Activated T-cell treated with anti-CD3 and anti-CD28 coated beads for 1 hour (primary cell): ENCODE measurements at places on chromosomes 4 and X.

GRCh38 chr4:38612646-38613414 lies 51.2 kb upstream of the KLF3 start:
- DNase-seq = no peak

DNA sequence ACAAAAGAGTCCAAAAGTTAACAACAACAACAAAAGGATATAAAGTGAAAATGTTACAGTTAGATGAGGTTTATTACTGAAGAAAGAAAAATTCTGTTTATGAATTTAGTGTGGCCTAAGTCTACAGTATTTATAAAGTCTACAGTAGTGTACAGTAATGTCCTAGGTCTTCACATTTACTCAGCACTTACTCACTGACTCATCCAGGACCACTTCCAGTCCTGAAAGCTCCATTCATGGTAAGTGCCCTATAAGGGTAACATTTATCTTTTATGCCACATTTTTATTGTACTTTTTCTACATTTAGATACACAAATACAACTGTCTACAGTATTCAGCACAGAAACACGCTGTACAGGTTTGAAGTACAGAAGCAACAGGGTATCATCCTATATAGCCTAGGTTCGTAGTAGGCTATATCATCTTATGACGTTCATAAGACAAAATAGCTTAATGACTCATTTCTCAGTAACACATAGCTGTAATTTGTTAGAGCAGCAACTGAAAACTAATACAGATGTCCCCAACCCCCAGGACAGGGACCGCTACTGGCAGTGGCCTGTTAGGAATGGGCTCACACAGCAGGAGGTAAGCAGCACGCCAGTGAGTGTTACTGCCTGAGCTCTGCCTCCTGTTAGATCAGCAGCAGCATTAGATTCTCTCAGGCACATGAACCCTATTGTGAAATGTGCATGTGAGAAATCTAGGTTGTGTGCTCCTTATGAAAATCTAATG lies 61.3 kb downstream of the CENPC start:
- no peak for DNase-seq

GRCh38 chrX:1601768-1602085 lies 10.3 kb downstream of the AKAP17A start:
- no peak for DNase-seq

GRCh38 chr4:8343262-8343966 lies 73.9 kb downstream of the HTRA3 start:
- DNase-seq = no peak

- DNase-seq = no peak
Observed at GRCh38 chrX:29447867-29448266, 767.5 kb upstream of the MAGEB2 start.
